ENCODE measurements at places on chromosomes 3 and 15.

- DNase-seq = no peak
These were observed 12.7 kb downstream of the SHOX2 start for GRCh38 chr3:158093526-158093925.

DNA sequence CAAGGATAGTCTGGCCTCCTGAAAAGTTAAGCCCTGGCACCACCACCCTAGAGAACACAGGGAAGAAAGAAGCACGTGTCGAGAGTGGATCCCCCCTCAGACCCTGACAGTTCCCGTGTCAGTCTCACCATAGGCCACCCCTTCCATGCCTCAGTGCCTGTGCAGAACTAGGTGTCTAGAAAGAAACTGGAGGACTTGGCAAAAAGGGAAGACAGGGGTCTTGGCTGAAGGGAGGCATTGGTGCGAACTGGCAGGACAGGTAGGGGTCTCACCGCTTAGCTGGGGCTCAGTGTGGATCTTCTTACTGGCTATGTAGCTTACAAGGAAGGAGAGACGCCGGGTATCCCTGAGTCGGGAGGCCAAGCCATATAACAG is 518 bp downstream of the QARS1 start:
- no peak for DNase-seq

DNA sequence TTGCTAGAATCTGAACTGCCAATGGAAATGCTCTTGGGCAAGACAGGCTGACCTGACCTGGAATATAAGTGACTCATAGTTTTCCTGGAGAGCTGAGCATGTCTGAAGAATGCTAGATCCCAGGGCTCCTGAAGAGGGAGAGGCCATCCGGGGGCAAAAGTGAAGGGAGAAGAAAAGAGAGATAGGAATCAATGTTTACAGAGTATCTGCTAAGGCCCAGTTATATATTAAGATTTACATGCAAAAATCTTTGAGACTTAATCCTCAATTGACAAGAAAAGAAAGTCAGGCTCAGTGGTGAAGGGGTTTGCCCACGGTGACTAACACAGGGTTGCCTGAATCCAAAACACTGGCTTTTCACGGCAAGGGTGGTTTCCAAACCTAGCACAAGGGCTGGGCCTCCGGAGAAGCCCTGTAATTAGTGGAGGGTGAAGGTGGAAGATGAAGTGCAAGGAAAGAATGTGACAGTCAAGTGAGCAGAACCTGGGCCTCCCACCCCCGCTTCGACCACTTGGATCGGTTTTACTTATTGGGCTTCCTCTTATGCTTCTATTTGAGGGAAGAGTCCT is 91.7 kb upstream of the FGF12 start:
- no peak for DNase-seq

DNA sequence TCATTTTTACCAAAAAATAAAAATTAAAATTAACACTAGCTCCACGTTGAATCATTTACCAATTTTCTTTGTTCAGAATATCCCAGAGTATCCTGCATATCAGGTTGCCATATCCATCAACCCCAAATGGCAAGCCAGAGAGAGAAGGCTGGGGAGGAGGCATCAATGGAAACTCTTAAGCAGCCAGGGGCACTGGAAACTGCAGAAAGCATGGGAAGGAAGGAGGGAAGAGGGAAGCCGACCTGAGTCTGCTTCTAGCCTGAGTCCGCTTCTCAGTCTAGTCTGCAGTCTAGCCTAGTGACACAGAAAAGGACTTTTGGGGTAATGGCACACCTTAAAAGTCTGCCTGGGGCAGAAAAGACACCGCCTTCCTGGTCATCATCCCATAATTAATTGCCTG is 1.6 kb upstream of the MTHFS start:
- no peak for DNase-seq

DNA sequence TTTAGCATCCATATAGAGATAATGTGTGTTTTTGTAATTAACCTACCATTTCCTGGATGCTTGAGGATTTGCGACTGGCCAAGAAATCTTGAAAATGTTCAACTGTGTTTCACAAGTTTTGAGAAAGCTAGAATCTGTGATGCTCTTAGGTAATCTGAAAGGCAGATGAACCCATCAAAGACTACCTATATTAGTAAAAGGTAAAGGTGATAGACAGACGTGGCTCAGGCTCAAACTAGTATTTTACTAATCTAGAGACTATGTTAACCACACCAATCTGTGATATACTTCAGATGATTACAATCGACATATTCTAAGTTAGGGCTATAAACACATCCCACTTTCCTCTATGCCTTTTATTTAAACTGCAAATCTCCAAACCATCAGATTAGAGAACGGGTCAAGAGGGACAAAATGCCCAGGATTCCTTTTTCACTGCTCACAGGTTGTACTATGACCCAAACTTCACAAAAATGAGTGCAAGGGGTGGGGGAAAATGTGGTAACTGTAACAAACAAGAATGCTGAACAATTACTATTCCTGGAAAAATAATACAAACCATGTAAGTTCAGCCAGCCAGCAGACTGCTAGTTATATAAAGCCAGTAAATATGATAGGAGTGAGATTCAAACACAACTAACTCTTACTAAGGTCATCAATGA is 295.1 kb downstream of the FOXP1 start:
- no peak for DNase-seq

- no peak for DNase-seq
These were observed 72.1 kb upstream of the ACAD9 start for GRCh38 chr3:128807186-128807830.

DNA sequence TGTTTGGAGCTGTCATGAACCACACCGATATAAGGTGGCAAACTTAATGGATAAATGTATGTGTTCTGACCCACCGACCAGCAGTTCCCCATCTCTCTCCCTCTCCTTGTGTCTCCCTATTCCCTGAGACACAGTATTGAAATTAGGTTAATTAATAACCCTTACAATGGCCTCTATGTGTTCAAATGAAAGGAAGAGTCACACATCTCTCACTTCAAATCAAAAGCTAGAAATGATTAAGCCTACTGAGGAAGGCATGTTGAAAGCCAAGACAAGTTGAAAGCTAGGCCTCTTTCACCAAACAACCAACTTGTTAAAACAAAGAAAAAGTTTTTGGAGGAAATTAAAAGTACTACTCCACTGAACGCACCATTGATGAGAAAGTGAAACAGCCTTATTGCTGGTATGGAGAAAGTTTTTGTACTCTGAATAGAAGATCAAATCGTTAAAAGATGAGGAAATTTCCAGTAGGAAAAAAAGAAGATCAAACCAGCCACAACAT is 15.0 kb downstream of the ATR start:
- DNase-seq = no peak

GRCh38 chr3:87969620-87970019 is 89.2 kb downstream of the CGGBP1 start:
- DNase-seq = no peak

- DNase-seq = no peak
These were observed 80.9 kb upstream of the PRTG start for GRCh38 chr15:55823699-55824340.

DNA sequence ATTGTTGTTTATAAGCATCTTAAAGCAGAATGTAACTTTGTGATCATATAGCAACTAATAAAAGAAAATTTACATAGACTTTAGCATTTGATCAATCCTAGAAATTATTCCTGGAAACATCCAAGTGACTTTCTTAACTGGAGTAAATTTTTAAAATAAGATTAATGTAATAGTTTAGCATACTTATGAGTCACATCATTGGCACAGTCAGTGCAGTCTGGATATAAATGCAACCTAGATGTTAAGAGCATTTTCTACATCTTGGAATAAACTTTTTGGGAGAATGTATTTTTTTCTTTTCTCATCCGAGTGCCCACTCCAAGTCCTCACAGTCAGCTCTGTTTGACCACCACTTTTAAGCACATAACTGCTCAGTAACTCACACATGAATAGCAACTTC is 324.6 kb upstream of the PLSCR5 start:
- DNase-seq = no peak

DNA sequence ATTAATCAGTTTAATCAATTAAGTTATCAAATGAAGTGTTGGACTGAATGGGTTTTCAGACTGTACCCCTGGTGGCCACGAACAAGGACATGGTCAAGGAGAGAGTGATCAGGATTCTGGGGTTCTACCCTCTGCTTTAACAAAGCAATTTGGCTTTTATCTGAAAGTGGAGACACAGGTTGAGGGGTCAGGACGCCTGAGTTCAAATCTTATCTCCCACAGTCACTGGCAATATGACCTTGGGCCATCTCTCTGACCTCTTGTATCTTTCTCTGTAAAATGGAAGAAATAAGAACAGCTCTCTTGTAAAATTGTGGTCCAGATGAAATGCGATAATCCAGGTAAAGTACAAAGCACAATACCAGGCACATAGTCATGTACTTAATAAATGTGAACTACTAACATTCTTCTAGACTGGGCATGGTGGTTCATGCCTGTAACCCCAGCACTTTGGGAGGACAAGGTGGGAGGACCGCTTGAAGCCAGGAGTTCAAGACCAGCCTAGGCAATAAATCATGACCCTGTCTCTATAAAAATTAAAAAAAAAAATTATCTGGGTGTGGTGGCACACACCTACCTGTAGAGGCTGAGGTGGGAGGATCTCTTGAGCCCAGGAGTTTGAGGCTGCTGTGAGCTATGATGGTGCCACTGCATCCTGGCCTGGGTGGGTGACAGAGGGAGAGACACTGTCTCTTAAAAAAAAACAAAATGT is 48.6 kb upstream of the ARL8B start:
- DNase-seq = no peak

All from stimulated activated CD8-positive, alpha-beta memory T cell treated with anti-CD3 and anti-CD28 coated beads, Interleukin-7, amount 100 ng/mL, for 24 hours (primary cell).